ENCODE measurements at places on chromosomes 4 and X.
A peak's percentile ranks its signal among the peaks of the same experiment; 100 is the strongest.

GRCh38 chr4:179750374-179750773, 2308.1 kb upstream of the AGA start:
- no peak for DNase-seq

DNA sequence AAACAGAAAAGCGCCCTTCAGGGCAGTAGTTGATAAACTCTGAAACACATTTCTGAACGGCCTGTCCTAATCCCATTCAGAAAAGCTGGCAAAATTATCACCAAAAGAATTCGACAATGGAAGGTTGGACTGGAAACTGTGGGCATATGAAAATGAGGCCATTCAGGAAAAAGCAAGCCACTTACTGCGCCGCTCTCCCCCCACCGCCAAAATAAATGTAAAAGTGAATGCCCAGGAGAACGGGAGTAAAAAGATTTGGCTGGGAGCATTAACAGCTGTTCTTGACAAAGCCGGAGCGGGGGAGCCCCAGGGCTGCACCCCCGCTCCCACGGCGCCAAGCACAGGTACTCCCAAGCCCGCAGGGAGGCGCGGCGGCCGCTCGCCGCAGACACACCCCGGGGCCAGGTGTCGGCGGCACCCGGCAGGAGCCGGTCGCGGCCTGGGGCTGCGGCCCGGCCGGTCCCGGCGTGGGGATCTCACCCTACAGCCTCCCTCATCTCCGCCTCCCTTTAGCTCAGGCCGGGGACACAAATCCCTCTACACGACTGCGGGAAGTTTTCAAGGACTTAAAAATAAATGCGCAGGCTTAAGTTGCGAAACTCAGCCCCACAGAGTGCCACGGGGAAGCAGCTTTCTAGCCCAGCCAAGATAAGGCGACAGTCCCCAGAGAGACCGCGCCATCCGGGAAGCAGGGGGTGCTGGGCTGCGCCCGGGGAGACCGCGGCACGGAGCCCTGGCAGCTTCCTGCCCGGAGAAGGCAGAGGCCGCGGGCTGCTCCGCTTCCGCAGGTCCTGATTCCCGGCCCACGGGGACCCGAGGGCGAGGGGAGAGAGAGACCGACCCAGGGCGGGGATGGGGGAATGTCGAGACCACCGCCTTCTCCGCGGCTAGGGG, 593 bp downstream of the SH3RF1 start:
- no peak for DNase-seq

DNA sequence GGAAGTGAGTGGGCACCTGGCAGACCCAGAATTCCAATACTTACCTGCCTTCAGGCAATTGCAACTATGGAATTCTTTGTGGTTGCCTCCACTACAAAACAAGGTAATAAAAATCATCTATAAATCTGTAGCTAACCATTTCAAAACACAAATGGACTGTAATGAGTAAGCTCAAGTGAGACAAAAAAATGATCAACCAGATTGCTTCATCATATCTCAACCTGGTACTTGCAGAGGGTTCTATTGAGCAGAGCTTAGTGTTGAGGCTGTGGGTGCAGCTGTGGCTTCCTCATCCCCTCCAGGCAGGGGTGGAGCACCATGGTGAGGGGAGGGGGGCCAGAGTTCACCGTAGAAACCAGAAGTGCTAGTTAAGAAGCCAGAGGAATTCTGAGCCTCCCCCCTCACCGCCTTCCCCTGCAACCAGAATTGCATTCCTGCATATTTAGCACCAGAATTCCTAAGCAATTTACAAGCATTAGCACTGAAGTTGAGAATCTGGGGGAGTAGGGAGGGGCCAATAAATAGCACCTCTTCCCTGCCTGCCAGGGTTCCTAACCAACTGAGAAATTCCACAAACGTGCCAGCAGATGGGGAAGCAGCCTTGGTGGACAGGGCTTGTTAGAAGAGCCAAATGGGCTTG, 11.5 kb downstream of the CTAG1A start:
- no peak for DNase-seq

- DNase-seq: peak; percentile 99
These were observed 23.2 kb upstream of the AASDH start for GRCh38 chr4:56410247-56411062.

- no peak for DNase-seq
These were observed 38.3 kb downstream of the TKTL1 start for GRCh38 chrX:154333837-154334271.

- no peak for DNase-seq
These were observed 47.5 kb downstream of the SPATA18 start for GRCh38 chr4:52098618-52099017.

- peak; percentile 0 for DNase-seq
These were observed 36.7 kb downstream of the UBQLN2 start for GRCh38 chrX:56600141-56600540.

DNA sequence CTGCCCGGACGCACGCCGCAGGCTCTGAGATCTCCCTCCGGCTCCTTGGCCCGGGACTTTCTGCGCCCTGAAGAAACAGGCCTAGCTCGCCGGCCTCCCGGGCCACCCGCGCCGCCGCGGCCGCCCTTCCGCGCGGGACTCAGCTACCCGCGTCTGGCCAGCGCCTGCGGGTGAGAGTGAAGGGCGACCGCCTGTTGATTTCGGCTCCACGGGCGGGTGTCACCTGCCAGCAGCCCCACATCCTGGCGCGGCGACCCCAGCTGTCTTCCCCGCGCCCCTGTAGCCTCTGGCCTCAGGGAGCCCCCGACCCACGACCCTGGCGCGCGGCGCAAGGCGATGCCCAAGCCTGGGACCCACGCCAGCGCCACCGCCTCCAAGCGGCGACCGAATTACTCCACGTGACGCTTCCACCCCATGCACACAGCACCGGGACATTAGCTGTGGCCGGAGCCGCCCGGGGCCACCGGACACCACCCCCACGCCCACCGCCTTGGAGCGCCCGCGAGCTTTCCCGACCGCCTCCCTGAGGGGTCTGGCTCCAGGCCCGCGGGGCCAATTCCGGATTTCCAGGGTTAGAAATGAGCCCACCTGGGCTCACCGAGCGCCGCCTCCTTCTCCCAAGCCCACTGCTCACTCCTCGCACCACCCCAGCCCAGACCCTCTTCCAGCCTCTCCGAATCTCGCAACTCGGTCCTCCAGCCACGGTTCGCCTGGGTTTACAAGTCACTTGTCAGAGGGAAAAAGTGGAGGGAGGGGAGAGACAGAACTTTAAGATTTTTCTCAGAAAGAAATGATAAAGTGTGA, 10.2 kb downstream of the ARX start:
- DNase-seq: no peak

GRCh38 chrX:126836186-126836585, 16.7 kb downstream of the PRR32 start:
- no peak for DNase-seq

GRCh38 chrX:10223781-10224180, 67.0 kb downstream of the CLCN4 start:
- DNase-seq: no peak
